ENCODE measurements at places on chromosomes 12 and 14.
A peak's percentile ranks its signal among the peaks of the same experiment; 100 is the strongest.

DNA sequence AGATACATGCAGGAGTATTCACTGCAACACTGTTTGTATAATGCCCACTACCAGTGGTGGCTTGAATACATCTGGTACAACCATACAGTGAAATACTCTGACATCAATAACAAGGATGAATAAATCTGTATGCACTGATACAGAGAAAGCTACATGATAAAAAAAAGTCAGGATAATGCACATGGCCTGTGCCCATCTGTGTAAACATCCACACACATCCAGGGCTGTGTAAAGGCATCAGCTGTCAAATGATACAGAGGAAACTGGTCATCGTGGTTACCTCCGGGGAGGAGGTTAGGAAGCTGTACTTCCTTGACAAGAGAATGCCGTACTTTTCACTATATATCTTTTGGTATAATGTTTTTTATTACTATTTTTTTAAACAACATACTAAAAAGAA is 176.6 kb downstream of the FOXN3 start:
- no peak for DNase-seq

DNA sequence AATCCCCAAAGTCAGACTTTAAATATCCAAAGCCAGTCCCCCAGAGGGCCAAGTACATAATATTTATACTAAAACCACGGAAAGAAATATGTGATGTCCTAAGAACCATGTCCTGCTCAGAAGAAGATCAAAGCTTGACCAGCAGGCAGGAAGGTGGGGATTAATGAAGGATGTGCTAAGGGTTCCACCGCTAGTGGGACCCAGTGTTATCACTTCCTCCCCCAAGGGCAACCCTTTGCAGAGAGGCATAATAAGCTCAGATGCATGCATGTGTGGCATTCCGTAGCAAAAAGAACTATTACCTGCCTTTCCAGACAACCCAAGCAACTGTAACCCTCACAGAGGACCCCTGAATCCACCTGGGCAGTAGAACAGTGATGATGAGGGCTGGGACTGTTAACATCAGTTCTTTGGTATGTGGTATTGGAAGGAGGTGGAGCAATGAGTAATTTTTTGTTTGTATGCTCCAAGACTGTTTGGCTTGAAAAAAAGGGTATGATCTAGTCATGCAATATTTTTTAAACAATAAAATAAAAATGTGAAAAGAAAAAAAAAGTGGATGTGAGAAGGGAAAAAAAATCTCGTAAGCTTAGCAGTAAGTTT is 71.7 kb upstream of the ETV6 start:
- peak; percentile 31 for DNase-seq

- DNase-seq: no peak
These were observed 5.5 kb upstream of the KCNH3 start for GRCh38 chr12:49533331-49533730.

DNA sequence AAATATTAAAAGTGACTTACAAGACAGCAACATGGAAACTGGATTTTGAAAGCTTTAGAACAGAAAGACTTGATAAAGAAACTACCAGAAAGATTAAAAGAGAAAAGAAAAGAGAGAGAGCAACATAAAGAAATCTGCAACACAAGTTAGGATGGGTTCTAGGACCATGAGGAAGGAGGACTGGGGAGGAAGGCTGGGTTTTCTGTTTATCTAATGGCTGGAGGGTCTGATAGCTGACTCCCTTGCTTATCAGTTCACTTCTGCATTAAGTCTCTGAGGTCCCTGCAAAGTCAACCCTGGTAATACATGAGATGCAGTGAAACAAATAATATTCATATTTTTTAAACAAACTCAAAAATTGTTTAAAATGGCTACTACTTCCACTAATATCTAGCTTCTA is 90.1 kb downstream of the RPAP3 start:
- DNase-seq: no peak

DNA sequence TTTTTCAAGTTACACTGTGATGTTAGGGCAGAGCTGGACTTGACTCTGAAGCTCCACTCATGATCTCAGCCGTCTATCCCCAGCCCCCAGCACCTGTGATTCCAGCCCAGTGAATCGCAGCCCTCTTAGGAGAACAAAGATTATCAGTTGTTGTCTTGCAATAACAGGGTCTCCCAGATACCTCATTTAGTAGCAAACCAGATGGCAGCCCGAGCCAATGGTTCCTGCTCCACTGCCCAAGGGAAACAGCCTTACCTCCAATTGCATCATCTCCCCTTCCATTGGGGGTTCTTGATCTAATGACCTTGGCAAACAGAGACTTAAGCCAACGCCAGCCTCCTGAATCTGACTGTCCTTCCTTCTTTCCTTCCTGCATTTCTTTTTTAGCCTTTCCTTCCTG is 371.2 kb downstream of the BCL11B start:
- DNase-seq: no peak

- no peak for DNase-seq
These were observed 22.9 kb downstream of the CCDC92 start for GRCh38 chr12:123949770-123950165.

DNA sequence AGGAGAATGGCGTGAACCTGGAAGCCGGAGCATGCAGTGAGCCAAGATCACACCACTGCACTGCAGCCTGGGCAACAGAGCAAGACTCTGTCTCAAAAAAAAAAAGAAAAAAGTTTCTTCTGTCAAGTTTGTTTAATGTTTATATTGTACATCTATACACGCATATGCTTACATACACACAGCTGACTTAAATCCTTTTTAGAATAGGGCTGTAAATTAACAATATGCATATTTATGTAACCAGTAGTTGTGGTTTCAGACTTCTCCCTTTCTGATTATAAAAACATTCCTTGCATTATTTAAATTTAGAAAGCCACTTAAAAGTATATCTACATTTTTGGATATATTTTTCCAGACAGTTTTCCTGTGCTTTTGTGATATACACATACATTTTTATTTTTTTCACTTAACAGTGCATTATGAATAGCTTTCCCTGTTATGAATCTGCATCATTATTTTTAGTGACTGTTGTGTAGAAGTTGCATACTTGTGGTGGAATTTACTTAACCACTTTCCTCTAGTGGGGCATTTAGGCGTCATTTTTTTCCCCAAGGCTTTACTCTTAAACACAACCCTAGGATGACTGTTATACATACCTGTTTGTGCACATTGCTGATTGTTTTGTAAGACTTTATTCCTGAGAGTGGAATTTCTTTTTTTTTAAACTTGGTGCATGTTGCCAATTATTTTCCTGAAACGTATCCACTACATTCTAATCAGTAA is 29.4 kb downstream of the POLR3B start:
- no peak for DNase-seq

GRCh38 chr14:71103662-71104484 is 196.6 kb downstream of the PCNX1 start:
- peak; percentile 72 for DNase-seq

DNA sequence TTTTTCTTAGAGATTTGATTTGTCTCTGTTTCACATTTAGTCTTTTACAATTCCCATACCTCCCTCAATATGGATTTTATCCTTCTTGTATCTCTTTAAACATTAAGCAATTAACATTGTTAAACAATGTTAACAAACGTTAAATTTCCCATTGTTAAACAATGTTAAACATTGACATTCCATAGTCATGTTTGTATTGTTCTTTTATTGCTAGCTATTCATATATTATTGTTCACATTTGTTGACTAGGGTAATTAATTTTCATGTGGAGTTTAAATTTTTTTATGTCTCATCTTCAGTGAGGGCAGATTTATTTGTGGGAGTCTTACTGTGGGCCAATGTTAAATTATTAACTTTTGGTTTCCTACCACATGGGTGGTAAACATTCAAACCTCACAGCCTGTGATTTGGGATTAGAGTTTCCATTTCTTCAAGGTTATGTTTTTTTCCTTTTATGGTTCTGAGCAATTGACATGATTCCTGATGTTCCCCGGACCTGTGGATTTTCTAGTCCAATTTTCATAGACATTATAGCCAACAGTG is 294.3 kb downstream of the ALG10B start:
- DNase-seq: no peak

GRCh38 chr12:62738105-62738504 is 196.8 kb downstream of the PPM1H start:
- no peak for DNase-seq

DNA sequence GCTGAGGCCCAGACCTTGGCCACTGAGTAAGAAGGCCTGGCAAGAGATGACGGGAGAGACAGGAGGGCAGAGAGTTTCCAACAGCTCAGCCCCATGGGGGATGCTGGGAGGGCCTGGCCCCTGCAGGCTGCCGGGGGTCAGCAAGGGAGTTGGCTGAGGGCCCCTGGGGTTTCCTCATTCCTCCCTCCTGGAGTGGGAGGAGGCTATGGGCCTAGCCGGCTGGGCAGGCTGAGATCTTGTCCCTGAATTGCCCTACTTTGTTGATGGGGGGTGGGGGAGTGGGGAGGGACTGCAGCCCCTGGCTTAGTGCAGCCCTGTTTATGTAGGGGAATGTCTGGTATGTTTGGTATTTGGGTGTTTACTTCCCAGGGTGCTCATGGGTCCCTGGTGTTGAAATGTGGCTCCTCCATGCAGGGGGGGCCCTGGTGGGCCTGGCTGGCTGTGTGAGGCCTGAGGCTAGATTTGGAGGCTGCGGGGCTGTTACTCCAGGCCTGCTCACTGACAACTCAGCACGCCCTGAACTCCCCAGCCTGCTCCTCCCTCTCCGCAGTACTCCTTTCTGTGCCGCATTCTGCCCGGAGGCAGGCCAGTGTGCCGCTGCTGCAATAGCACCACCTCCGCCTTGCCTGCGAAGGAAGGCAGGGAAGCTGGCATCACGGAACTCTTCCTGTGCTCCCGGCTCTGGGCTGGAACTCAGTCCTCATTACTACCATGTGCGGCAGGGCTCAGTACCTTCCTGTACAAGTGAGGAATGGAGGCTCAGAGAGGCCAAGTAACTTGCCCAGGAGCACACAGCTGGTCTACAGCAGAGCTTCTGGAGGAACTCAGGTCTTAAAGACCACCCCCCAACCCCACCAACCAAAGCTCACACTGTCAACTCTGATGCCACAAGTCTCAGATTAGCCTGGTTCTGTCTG is 25.3 kb downstream of the JDP2 start:
- peak; percentile 91 for DNase-seq

- DNase-seq: no peak
These were observed 1276.3 kb downstream of the TMEM121 start for GRCh38 chr14:106802413-106803364.

DNA sequence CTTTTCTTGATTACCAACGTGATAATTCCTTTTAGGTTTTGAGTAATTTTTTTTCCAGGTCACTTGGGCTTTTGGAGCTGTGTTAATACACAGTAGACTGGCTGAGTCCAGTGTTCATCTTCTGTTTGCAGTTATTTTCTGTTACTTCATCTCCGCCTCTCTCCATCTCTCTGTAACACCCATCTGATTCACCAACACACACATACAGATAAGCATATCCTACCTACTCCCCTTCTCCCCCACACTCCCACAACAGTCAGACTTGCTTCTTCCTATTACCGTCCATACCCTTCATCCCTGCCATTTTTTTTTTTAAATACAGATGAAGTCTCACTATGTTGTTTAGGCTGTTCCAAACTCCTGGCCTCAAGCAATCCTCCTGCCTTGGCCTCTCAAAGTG is 72.7 kb upstream of the MANSC4 start:
- no peak for DNase-seq

- DNase-seq: no peak
These were observed 80.1 kb downstream of the PLEKHA5 start for GRCh38 chr12:19209661-19210060.

- peak; percentile 70 for DNase-seq
These were observed 183.8 kb upstream of the HIF1A start for GRCh38 chr14:61511558-61511948.

DNA sequence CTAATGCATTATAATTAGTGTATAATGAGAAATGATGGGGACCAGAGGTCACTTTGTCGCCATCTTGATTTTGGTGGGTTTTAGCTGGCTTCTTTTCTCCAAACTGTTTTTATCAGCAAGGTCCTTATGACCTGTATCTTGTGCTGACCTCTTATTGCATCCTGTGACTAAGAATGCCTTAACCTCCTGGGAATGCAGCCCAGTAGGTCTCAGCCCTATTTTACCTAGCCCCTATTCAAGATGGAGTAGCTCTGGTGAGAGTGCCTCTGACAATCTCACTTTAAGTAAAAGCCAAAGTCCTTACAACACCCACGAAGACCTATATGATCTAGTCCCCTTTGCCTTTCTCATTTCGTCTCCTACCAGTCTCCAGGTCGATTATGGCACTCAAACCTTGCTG is 28.3 kb upstream of the STRAP start:
- DNase-seq: no peak

DNA sequence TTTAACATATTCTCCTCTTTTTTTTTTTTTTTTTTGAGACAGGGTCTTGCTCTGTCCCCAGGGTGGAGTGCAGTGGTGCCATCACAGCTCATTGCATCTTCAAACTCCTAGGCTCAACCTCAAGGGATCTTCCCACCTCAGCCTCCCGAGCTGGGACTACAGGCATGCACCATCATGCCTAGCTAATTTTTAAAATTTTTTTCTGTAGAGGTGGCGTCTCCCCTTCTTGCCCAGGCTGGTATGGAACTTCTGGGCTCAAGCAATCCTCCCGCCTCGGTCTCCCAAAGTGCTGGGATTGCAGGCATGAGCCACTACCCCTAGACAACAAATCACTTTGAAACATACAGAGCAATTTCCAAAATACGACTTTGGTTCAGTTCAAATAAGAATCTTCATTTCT is 154.8 kb downstream of the PAX9 start:
- no peak for DNase-seq

DNA sequence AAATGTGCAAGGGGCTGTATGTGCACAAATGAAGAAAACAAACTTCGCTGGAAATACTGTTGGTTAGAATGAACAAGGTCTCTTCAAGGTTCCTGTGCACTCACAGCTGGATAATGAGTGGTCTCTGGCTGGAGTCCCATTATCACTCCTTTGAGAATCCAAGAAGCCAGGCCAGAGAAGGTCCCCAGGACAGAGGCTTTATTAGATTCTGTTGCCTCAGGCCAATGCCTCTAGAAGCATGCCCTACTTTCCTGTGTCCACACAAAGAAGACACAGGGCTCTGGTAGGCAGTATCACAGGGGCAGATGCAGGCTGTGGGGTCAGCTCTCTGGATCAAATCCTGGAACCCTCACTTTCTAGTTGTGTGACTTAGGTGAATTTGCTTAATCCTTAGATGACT is 384.7 kb downstream of the GRIN2B start:
- no peak for DNase-seq

DNA sequence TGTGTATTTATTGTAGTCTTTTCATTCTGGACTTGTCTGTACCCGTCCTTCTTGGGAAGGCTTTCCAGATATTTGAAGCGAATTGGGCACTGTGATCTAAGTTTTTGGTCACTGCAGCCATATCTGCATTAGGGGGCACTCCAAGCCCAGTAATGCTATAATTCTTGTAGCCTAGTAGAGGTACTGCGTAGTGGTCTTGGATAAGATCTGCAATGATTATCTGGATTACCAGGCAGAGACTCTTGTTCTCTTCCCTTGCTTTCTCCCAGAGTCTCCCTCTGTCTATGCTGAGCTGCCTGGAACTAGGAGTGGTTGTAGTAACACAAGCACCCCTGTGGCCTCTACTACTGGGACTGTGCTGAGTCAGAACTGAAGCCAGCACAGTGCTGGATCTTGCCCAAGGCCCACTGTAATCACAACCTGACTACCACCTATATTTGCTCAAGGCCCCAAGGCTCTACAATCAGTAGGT is 30.0 kb downstream of the SLC38A2 start:
- peak; percentile 63 for DNase-seq

- no peak for DNase-seq
These were observed 481.4 kb downstream of the MDGA2 start for GRCh38 chr14:47194055-47194454.

- DNase-seq: no peak
These were observed 37.7 kb downstream of the USP44 start for GRCh38 chr12:95513599-95513998.

Data from MCF 10A (cell line).